ENCODE measurements at places on chromosomes 5 and 9.

GRCh38 chr5:150763023-150763769, 4.4 kb upstream of the DCTN4 start:
- DNase-seq: peak; percentile 92

- DNase-seq: no peak
Observed at GRCh38 chr5:112138526-112138925, 280.6 kb downstream of the EPB41L4A start.

GRCh38 chr5:56143373-56143714, 89.8 kb downstream of the ANKRD55 start:
- no peak for DNase-seq

DNA sequence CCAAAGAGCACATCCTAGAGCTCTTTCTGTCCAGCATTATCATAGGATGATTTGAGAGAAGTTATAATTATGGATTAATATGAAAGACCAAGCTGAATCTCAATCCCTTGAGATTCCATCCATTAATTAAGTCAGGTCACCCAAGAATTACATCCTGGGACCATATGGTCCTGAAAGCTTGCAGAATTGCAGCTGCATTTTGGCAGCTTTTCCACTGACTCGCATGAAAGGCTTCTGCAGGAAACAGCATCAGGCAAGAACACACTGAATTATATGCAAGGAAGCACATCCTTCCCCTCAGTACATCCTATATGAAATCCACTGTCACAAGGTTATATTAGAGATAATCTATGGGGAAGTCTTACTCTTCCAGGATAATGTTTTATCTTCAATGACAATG, 109.1 kb upstream of the CTNND2 start:
- DNase-seq: no peak

- DNase-seq: no peak
Observed at GRCh38 chr5:103298117-103298516, 39.6 kb downstream of the MACIR start.

GRCh38 chr5:172540099-172540870, 86.0 kb upstream of the SH3PXD2B start:
- no peak for DNase-seq

GRCh38 chr5:31741496-31741895, 102.6 kb downstream of the PDZD2 start:
- DNase-seq: no peak

DNA sequence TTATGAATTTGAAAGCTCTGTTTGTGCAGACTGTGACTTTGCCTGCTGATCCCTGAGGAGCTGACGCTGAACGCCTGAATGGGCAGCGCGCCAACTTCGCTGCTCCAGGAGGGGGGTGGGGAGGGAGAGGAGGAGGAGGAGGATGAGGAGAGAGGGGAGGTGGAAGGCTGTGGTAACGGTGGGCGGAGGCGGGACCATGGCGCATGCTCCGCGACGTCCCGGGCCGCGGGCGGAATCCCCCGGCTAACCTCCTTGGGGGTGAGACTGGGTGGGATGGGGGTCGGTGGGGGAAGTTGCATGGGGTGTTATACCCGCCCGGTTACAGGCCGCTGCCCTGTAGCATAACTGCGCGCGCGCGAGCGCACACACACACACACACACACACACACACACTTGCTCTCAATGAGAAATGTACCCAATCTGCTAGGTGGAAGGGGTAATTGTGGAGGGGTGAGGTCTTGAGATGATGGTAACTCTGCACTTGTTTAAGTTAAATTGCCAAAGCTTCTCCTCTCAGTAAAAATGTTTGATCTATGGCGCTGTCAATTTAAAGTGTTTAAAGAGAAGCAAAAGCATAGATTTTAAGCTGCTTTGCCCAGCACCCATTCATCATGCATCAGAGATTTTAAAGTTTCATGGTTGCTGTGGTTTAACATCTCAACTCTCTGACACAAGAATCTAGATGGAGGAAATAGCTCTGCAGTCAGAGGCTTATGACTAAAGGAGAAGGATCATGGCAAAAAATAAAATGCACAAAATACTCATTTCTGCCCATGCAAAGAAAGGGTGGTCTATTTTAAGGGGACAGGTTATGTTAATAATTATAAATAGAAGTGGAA, 76.6 kb upstream of the TBCA start:
- DNase-seq: peak; percentile 56

- no peak for DNase-seq
Observed at GRCh38 chr9:99725852-99726251, 95.8 kb upstream of the NR4A3 start.

DNA sequence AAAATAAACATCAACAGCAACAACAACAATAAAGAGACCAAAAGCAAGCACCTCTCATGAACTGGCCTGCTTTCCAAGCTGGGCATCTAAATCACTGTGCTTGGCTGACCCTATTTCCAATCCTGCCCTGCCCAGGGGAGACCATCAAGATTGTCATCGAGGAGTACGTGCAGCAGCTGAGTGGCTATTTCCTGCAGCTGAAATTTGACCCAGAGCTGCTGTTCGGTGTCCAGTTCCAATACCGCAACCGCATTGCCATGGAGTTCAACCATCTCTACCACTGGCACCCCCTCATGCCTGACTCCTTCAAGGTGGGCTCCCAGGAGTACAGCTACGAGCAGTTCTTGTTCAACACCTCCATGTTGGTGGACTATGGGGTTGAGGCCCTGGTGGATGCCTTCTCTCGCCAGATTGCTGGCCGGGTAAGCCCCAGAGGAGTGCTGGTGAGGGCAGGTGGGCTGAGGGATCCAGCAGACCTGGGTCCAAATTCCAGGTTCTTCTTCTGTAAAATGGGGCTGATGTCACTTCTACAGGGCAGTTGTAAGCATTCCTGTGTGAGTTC, 15.6 kb downstream of the PTGS1 start:
- DNase-seq: no peak

DNA sequence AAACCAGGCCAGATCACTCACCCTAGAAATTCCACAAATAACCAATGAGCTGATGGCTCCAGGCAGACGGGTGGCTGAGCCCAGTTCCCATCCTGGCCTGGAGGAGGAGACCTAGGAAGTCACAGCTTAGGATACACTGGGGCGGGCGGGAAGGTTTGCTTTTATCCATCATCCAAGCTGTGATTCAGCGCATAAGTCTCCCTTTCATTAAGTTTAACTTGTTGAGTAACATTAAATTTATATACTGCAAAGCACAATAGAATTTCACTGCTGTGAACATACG, 55.7 kb downstream of the THBS4 start:
- no peak for DNase-seq

GRCh38 chr5:121887727-121888126, 36.0 kb downstream of the FTMT start:
- no peak for DNase-seq

DNA sequence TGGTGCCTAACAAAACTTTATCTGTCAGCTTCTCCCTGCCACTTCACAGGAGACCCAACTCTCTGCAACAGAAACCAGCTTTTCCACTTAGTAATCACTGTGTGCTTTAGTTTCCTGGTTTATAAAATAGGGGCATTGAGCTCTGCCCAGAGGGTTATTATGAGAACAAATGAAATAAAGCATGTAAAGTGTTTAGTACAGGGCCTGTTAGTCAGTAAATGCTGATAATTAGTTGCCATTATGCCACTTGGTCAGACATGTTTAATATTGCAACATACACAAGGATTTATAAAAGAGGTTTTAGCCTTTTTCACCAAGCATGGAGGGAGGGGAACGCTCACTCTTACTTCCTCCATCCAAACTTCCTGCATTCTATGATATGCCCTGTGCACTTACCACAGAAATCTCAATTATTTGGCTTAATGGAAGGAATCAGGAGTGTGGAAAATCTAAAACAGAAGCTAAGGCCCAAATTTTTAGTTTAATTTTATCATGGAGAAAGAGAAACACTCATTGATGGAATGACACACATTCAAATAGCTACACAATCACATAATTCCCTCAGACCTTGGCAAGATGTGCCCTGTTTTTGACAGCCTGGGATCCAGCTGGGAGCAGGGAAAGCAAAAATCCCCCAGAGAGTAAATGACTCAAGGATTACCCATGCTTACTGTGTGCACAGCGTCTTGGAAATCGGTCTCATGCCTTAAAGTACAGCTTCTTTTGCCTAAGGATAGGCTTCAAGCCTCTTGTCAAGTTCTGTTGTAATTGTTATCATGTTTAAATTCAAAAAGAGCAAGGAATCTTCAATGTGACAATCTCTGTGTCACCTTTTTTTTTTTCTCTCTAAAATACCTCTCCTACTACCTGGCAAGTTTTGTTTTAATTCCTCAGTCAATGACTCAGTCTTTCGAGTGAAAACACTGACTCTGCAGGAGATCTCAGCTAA, 34.0 kb downstream of the ZNF474 start:
- peak; percentile 96 for DNase-seq
